Neural crest cell (in vitro differentiated cells): ENCODE measurements at places on chromosomes 7 and 10. TPM values are rescaled to one million over a fixed set of nuclear protein-coding genes. Genes with fewer than 3 reads are reported as not detected.

DNA sequence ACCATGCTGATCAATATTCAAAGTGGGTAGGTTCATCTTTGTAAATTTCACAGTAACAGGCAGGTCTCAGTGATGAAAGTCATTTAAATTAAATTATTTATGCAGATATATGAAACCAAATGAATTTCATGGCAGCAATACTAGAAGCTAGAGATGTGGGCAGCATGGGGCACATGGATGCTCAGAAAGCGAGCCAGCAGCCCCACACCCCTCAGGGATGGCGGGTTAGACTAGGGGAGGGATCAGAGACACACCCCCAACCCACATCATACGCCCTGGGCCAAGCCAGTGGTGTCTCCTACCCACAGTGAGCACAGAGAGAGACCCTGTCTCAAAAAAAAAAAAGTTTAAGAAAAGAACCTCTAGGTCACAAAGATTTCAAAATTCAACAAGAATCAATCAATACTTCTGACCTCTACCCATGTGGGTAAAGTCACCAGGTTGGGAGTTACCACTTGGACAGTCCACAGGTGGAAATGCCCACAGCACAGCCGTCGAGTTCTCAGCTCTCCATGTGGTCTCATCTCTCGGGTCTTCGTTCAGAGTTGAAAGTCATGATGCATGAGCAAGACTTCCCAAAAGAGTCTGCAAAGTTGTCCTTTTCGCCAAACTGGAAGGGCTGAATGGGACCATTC is 79.3 kb upstream of the PPP2R2D start:
- peaks cover 20% of the 10 kb centered on the region for H3K27me3 ChIP-seq
- H3K4me1 ChIP-seq, result peaks cover 15% of the 10 kb centered on the region
- no peak for DNase-seq
- H3K36me3 ChIP-seq, result no peaks in the 10 kb centered on the region

DNA sequence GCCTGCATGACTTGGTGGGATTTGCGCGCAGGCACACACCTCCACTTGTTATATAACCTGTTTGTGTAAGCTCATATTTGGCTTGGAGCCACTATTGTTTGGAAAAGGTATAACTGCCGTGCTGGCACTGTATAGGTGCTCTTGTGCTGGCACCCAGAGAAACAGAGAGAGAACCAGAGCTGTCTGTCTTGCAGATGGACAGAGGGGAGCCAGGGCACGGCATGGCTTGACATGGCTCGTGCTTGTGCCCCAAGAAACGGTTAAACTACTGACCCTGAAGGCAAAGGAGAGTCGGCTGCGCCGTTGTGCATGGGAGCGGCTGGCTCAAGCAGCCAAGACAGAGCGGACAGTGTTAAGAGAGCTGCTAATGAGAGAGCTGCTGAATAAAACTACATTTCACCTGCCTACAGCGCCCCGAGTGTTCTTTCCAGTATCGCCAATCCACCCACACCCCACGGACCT is 23.2 kb downstream of the RAPGEF5 start:
- no peak overlapping the region for H3K27ac ChIP-seq
- H3K4me1 ChIP-seq, result no peaks in the 10 kb centered on the region
- no peaks in the 10 kb centered on the region for H3K27me3 ChIP-seq

DNA sequence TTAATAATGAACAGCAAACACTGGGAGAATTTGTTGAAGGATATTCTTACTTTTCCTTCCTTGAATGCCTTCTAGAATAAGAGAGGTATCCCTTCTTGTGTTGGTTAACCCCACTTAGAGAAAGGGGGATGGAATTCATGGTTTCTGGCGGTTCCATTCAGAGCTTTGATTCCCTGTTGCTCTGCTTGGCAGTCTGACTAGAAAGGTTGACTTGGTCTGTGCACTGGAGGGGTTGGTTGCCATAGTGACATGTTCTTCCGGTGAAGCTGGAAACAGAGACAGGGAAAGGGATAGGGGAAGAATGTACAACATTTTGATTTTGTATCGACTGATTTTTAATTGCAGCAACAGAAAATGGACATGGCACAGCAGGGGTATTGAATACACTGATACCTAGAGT is 2.5 kb downstream of the TMEM178B start:
- H3K36me3 ChIP-seq, result no peaks in the 10 kb centered on the region
- peak; percentile 16 for DNase-seq
- peaks cover 10% of the 10 kb centered on the region for H3K4me1 ChIP-seq
- no peak overlapping the region for H3K27ac ChIP-seq

GRCh38 chr10:129192344-129193128 is 274.5 kb upstream of the MGMT start:
- H3K4me1 ChIP-seq, result no peaks in the 10 kb centered on the region
- peaks cover 18% of the 10 kb centered on the region for H3K27me3 ChIP-seq
- H3K4me3 ChIP-seq, result no peak overlapping the region
- H3K27ac ChIP-seq, result no peak overlapping the region
- no peak for DNase-seq
- no peaks in the 10 kb centered on the region for H3K36me3 ChIP-seq

DNA sequence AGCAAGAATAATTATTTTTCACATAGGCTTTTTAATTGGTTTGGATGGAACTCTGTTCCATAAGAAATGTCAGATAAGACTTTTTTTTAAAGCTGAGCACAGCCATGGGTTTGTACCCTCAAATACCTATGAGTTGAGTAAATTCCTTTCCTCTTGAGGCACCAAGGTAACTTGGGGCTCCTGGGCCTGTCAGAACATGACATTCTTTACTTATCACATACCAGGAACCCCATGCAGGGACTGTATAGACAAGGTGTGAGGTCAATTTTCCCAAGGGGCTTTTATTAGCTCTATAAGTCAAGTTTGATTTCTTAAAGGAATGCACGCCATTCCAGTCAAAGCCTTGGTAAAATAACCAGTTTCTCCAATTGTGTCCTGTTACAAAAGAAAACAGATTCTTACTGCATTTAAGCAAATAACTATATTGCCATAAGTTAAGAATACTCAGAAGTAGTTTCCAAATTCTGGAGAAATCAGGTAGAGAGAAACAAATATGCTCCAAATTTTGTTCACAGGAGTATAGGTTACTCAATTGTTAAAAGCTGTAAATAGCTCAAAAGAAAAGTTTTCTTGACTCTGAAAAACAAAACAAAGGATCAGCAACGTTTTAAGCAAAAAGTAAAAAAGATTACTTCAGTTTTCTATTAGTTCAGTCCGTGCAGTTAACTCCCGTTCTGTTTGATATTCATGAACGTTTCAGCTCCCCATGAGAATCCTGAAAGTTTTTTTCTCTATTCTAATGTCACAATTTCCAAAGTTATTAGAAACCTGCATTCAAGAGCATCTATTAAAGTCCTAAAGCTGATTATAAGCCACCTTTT is 167.5 kb upstream of the NAMPT start:
- peaks cover 14% of the 10 kb centered on the region for H3K36me3 ChIP-seq
- DNase-seq, result no peak
- no peak overlapping the region for H3K4me3 ChIP-seq
- no peaks in the 10 kb centered on the region for H3K27me3 ChIP-seq

DNA sequence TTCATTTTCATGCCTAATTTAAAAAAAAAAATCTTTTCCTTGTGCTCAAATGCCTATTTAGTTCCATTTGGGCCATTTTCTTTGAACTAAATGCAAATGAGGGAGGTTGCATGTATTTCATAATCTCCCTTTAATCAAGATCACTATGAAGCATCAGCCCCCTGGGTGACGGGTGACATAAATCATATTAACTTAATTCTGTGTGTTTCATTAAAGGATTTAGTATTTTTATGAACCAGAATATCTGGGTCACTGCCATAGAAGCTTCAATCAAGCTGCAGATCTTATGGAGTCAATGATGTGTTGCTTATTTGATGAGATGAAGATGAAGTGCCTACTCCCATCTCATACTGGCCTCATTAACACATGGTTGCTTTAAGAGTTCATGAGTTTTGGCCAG is 301.9 kb upstream of the PRKCQ start:
- H3K4me1 ChIP-seq, result peaks cover 4% of the 10 kb centered on the region
- no peaks in the 10 kb centered on the region for H3K36me3 ChIP-seq
- no peak for DNase-seq
- no peak overlapping the region for H3K4me3 ChIP-seq
- H3K27me3 ChIP-seq, result no peaks in the 10 kb centered on the region

GRCh38 chr10:21364196-21365114 is 161.0 kb downstream of the SKIDA1 start:
- H3K4me3 ChIP-seq, result peak overlapping the region; percentile 71
- peak; percentile 27 for DNase-seq
- peaks cover 44% of the 10 kb centered on the region for H3K4me1 ChIP-seq
- peak overlapping the region; percentile 76 for H3K27ac ChIP-seq
- H3K27me3 ChIP-seq, result no peaks in the 10 kb centered on the region
- H3K36me3 ChIP-seq, result no peaks in the 10 kb centered on the region

DNA sequence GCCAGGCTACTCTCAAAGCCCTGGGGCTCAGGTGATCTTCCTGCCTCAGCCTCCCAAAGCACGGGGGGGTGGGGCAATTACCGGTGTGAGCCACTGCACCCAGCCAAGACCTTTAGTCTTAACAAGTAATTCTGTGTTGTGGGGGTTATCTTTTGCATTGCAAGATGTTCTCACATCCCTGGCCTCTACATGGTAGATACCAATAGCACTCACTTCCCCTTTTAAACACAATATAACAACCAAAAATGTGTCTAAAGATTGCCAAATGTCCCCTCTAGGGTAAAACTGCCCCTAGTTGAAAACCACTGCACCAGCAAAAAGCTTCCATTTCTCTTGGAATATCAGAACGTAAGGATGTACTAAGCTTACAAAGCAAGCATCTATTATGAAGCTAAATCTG is 225.0 kb downstream of the CTNNA3 start:
- H3K36me3 ChIP-seq, result no peaks in the 10 kb centered on the region
- no peaks in the 10 kb centered on the region for H3K4me1 ChIP-seq
- H3K27ac ChIP-seq, result no peak overlapping the region

DNA sequence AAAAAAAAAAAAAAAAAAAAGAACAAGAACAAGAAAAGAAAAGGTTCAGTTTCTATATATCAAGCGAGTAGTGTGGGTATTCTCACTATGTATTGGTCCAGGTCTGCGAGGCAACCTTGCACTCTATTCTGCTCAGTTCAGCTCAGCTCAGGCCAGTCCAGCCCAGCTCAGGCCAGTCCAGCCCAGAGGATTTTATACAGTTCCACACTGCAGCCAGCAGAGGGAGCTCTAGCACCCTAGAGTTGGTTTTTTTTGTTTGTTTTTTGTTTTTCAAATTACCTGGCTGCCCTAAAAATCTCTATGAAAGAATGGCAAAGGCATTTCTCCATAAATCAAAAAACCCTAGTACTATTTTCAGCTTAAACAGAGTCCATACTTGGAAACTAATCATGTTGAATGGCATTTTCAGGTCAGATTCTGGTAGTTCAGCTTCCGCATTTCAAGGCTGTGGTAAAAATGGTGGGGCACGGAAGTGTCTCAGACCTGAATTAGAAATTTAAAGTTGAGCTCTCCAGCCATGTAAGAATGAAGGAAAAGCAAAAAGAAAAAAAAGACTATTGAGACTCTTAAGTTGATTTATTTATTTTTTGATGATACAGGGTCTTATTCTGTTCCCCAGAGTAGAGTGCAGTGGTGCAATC is 55.2 kb upstream of the GSDME start:
- no peak overlapping the region for H3K27ac ChIP-seq
- H3K4me1 ChIP-seq, result peaks cover 2% of the 10 kb centered on the region
- H3K36me3 ChIP-seq, result no peaks in the 10 kb centered on the region
- no peaks in the 10 kb centered on the region for H3K27me3 ChIP-seq
- H3K4me3 ChIP-seq, result no peak overlapping the region

GRCh38 chr7:127768241-127768640 is 116.2 kb downstream of the SND1 start:
- H3K27me3 ChIP-seq, result no peaks in the 10 kb centered on the region
- H3K4me1 ChIP-seq, result peaks cover 42% of the 10 kb centered on the region
- H3K36me3 ChIP-seq, result peaks cover 7% of the 10 kb centered on the region
- H3K4me3 ChIP-seq, result no peak overlapping the region
- H3K27ac ChIP-seq, result no peak overlapping the region

DNA sequence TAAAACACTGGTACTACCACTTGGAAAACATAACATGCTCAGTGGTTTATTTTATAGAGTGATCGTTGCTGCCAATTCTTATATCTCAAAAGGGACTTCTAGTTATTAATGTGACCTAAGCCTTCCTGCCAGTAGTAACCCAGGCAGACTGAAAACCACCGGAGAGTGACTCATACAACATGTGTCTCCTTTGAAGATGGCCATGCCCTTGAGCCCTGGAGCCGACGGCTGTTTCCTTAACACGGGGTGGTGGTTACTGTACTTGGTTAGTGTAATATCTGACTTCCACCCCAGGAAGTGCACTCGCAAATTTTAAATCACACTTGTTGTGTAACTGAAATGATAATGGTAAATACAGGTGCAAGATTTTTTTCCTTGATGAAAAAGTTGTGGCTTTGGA is 30.5 kb downstream of the JAKMIP3 start:
- peaks cover 15% of the 10 kb centered on the region for H3K27me3 ChIP-seq
- no peaks in the 10 kb centered on the region for H3K4me1 ChIP-seq
- H3K4me3 ChIP-seq, result no peak overlapping the region

- H3K36me3 ChIP-seq, result no peaks in the 10 kb centered on the region
- no peak overlapping the region for H3K4me3 ChIP-seq
- no peak overlapping the region for H3K27ac ChIP-seq
- DNase-seq, result no peak
- peaks cover 3% of the 10 kb centered on the region for H3K4me1 ChIP-seq
These were observed 120.1 kb downstream of the ZFAND4 start for GRCh38 chr10:45552476-45552875.

GRCh38 chr10:71708301-71708703 is 11.3 kb downstream of the C10orf105 start:
- no peak overlapping the region for H3K4me3 ChIP-seq
- no peaks in the 10 kb centered on the region for H3K27me3 ChIP-seq
- peaks cover 3% of the 10 kb centered on the region for H3K4me1 ChIP-seq
- no peak overlapping the region for H3K27ac ChIP-seq
- peak; percentile 93 for DNase-seq

GRCh38 chr7:34123316-34123715 is 218.0 kb downstream of the BMPER start:
- H3K36me3 ChIP-seq, result no peaks in the 10 kb centered on the region
- H3K4me1 ChIP-seq, result no peaks in the 10 kb centered on the region
- no peak overlapping the region for H3K27ac ChIP-seq
- no peaks in the 10 kb centered on the region for H3K27me3 ChIP-seq
- DNase-seq, result no peak

- H3K27me3 ChIP-seq, result no peaks in the 10 kb centered on the region
- no peak overlapping the region for H3K27ac ChIP-seq
- H3K4me1 ChIP-seq, result no peaks in the 10 kb centered on the region
- H3K36me3 ChIP-seq, result no peaks in the 10 kb centered on the region
- no peak overlapping the region for H3K4me3 ChIP-seq
These were observed 81.0 kb upstream of the PRSS58 start for GRCh38 chr7:142338633-142339501.

GRCh38 chr10:6741541-6741941 is 161.5 kb upstream of the PRKCQ start:
- H3K36me3 ChIP-seq, result no peaks in the 10 kb centered on the region
- H3K27ac ChIP-seq, result no peak overlapping the region
- no peak for DNase-seq
- H3K4me1 ChIP-seq, result peaks cover 10% of the 10 kb centered on the region
- peaks cover 15% of the 10 kb centered on the region for H3K27me3 ChIP-seq
- no peak overlapping the region for H3K4me3 ChIP-seq

Gene IFIT1B
- not detected in 2 replicates for total RNA-seq

Gene MKX
- 0.30 TPM in 1 of 2 replicates, not detected in the other for total RNA-seq

Gene TRAPPC14
- 32.0 and 33.9 TPM in 2 replicates for total RNA-seq
